ENCODE measurements at places on chromosomes 2 and 18.

GRCh38 chr2:199019898-199020507, 437.7 kb downstream of the SATB2 start:
- DNase-seq, result no peak

- peak; percentile 72 for DNase-seq
Measured at GRCh38 chr2:219218217-219218731, 484 bp downstream of the ABCB6 start.

DNA sequence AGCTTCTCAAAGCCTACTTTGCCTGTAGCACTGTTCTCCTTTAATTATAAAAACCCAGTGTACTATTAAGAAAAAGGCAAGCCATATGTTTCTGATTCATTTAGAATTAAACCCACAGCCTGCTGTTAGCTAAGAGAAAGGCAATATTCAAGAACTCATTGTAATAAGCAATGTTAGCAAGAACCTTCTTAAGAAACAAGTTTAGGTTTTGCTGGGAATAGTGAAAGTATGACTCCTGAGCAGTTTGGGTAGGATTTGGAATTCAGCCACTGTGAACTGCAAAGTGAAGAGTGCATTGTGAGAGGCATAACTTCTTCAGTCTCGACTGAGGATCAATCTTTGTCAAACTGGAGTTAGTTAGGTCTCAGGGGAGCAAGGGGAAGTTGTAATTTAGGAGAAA, 206.5 kb upstream of the NT5C1B start:
- DNase-seq, result no peak

DNA sequence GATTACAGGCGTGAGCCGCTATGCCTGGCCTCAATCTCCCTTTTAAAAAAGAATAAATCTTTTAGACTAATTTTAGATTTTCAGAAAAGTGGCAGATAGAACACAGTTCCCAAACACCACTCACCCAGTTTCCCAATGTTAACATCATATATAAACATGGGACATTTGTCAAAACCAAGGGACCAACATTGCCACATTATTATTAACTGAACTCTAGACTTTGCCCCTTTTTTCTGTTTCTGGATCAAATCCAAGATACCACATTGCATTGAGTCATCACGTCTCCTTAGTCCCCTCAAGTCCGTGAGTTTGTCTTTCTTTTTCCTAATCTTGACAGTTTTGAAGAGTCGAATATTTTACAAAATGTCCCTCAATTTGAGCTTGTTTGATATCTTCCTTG, 2.4 kb downstream of the C2orf42 start:
- no peak for DNase-seq

- no peak for DNase-seq
Measured at GRCh38 chr2:168920504-168921157, 19.5 kb downstream of the G6PC2 start.

- DNase-seq, result no peak
Measured at GRCh38 chr2:10064932-10065772, 15.1 kb downstream of the CYS1 start.

Data from trophoblast cell (in vitro differentiated cells and primary cell).